ENCODE measurements at places on chromosomes 11 and 22. TPM values are rescaled to one million over a fixed set of nuclear protein-coding genes. Genes with fewer than 3 reads are reported as not detected.

DNA sequence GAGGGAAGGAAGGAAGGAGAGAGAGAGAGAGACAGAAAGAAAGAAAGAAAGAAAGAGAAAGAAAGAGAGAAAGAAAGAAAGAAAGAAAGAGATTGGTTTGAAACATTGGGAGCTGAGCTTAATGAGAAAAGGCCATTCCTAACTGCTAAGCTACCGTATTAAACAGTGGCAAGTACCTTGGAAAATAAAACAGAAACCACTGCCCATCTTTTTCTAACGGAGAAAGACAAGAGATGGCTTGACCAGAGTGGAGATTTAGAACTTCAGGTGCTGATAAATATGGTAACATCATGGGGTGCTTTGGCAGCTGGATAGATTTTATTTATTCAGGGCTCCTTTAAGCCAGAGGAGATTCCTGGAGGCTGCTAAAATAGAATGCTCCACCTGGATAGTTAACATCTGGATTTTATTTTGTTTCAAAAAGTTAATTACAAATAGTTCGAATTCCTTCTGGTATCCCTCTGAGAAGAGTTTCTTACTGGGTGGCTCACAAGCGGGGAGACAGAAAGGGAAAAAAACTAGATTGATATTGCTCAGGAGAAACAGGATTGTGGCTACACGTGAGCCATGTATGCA lies 12.9 kb downstream of the TIMP3 start:
- no peak for DNase-seq

- DNase-seq, result no peak
Measured at GRCh38 chr11:11117730-11118129, 235.3 kb downstream of the CSNK2A3 start.

The SHISAL1 gene
- total RNA-seq, result 0.11 TPM

The CACNA1I gene
- total RNA-seq, result 0.06 TPM

DNA sequence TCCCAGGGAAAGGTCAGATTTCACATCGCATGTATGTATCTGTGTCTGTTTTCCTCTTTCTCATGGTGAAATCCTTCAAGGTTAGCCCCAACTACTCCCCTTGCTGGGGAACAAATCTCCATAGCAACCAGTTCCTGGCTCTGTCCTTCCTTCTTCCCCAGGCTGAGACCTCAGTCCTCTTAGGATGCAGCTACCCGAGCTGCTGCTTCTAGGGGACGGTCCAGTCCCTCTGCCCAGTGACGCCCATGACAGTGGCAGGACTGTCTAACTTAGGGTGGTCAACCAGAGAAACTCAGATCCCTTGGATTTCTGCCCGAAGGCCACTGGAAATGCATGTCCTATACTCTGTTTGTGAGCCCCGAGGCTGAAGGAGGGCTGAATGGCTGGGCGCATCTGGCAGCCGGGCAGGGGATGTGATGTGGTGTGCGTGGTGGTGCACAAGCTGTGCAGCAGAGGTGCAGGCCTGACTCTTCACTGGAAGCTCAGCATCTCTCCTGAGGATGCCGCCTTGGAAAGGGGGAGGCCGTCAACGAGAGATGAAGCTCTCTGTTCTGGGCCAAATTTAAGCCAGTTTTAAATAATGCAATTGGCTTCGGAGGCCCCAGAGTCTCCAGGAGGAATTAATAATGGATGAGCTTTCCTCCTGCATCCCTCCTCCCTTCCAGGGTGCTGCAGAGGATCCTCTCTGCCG lies 118.7 kb upstream of the B3GAT1 start:
- no peak for DNase-seq

DNA sequence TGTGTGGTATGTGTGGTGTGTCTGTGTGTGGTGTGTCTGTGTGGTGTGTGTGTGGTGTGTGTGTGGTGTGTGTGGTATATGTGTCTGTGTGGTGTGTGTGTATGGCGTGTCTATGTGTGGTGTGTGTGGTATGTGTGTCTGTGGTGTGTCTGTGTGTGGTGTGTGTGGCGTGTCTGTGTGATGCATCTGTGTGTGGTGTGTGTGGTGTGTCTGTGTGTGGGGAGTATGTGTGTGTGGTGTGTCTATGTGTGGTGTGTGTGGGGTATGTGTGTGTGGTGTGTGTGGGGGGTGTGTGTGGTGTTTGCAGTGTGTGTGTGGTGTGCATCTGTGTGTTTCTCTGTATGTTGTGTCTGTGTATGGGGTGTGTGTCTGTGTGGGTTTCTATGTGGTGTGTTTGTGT lies 7.8 kb upstream of the PVALB start:
- DNase-seq, result no peak

The IGSF9B gene
- total RNA-seq, result 3.4 TPM
